CD4-positive, alpha-beta memory T cell (primary cell): ENCODE measurements at places on chromosomes 11 and 22. TPM values are rescaled to one million over a fixed set of nuclear protein-coding genes. Genes with fewer than 3 reads are reported as not detected.
A peak's percentile ranks its signal among the peaks of the same experiment; 100 is the strongest.

The CAVIN3 gene
- total RNA-seq, result not detected

The CNTN5 gene
- total RNA-seq, result not detected

The USP2 gene
- total RNA-seq, result 0.22 TPM

The UPB1 gene
- 1.4 TPM for total RNA-seq

The HYLS1 gene
- total RNA-seq, result 8.1 TPM

DNA sequence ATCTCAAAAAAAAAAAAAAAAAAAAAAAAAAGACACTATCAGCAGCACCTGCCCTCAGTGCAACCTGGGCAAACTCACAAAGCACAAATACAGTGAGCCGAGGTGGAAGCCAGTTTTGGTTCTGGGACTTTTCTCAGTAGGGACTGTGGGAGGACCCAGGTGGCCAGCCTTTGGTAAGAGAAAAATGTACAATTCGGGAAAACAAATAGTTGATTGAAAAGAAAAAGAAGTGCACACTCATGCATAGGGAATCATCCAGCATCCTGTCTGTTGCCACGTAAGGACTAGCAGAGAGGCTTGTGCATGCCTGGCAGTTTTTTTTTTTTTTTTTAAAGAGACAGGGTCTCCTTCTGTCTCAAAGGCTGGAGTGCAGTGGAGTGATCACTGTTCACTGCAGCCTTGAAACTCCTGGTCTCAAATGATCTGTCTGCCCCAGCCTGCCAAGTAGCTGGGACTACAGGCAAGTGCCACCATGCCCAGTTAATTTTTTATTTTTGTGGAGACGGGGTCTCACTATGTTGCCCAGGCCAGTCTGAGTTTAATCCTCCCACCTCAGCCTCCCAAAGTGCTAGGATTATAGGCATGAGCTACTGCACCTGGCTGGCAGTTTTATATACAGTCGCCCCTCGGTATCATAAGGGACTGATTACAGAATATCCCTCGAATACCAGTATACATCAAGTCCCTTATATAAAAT is 36.7 kb downstream of the TPST2 start:
- DNase-seq, result no peak

DNA sequence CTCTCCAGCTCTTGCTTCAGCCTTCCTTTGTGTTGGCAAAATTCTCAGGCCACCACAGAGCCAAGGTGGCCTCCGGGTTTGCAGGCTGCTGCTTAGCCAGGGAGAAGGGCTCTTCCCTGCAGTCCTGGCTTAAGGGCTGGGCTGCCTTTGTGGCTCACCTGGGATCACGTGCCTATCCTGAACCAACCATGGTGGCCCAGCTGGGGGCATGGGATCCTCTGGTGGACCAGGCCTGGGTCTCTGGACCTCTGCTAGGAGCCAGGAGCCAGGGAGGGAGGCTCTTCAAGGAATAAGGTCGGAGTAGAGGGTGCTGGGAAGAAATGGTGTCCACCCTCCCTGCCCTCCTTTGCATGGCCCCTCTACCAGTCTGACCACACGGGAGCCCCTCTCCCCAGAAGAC is 43.9 kb downstream of the CACNA1I start:
- no peak for DNase-seq

DNA sequence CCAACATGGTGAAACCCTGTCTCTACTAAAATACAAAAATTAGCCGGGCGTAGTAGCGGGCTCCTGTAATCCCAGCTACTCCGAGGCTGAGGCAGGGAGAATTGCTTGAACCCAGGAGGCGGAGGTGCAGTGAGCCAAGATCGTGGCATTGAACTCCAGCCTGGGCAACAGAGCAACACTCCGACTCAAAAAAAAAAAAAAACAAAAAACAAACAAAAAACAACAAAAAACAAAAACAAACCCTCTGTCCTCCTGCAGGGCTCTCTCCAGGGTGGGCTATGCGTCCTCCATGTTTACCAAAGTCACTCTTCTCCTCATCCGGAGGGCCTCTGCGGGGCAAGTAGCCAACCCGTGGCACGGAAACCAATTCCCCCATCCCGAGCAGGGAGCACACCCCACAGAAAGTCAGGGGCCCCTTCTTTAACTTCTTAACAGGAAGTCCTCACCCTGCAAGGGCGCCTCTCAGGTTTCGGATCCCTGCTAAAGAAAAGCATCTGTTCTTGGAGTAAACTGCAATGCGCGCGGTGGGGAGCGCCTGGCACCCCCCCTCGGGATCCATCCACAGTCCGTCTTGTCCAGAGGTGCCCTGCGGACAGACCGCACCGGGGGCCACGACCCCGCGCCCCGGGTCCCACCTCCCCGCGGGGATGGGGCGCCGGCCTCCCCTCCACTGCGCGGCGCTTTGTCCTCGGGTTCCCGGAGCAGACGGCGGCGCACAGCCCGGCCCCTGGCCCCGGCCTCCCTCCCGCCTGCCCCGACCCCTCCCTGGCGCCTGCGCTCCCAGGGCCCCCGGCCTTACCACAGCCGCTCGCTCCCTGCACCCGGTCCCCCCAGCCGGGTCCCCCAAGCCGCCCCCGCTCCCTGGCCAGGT is 712 bp downstream of the CERK start:
- DNase-seq, result peak; percentile 50

DNA sequence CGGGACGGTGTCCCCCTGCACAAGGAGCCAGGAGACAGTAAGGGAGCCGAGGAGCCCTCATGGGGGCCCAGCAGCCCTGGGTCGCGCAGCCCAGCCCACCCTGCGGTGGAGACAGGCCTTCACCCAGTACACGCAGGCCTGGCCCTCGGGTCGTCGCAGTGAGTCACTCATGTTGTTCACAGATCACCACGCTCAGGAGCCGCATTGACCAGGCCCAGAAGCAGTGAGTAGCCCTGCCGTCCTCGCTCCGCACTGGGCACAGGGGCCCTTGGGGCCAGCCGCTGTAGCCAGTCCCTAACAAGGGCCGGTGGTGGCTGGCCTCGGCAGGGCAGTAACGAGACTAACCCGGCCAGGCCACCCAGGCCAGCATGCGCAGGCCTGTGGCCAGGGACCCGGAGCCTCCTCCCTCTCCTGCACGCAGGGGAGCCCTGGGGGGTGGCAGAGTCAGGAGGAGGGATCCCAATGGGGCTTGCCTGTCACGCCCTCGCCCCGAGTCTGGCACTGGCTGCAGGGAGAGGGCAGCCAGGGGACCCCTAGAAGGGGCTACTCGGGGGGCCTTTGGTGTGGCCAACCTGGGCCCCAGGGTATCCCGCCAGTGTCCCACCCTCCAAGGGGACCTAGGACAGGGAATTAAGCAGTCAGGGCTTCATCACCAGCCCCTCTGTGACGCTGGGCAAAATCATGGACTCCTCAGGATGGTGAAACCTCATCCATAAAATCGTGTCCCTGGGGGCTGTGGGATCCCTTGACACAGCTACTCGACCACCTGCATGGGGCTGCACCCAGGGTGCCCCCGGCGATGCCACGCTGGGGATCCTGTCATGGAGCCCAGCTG is 10.1 kb upstream of the MRPL23 start:
- no peak for DNase-seq

- DNase-seq, result no peak
These were observed at the start of gene BBOX1 for GRCh38 chr11:27040302-27041115. TSS of gene BBOX1 (plus strand) at chr11:27040815. CDS start at chr11:27055431, 14,616 bp downstream.

- no peak for DNase-seq
These were observed 26.1 kb upstream of the ADA2 start for GRCh38 chr22:17245341-17245740.
